M059J (cell line): ENCODE measurements at places on chromosomes 2 and 18. TPM values are rescaled to one million over a fixed set of nuclear protein-coding genes. Genes with fewer than 3 reads are reported as not detected.
A peak's percentile ranks its signal among the peaks of the same experiment; 100 is the strongest.

Gene CPS1
- total RNA-seq = 16.7 and 24.7 TPM in 2 replicates

Gene CYTIP
- total RNA-seq = 1.5 and 2.8 TPM in 2 replicates

Gene VSNL1
- total RNA-seq = 0.94 and 2.2 TPM in 2 replicates

Gene STON1
- 2.2 and 3.7 TPM in 2 replicates for total RNA-seq

DNA sequence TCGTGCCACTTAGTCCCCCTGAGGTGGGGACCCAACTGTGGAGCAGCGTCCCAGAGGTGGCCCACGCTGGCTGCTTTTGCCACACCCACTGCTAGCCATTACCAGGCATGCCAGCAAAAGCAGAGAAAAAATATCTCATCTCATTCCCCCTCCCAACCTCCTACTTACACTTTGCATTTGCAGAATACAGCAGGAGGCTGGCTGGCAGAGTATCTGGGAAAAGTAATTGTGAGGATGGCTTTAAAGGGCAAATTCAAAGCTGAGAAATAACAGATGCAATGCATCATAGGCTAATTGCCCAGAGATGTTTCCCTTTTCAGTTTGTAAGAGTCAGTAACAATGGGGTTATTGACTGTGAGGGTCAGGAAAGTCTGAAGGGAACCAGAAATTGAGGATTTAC is 438.1 kb upstream of the DSEL start:
- DNase-seq = no peak

- DNase-seq = no peak
Measured at GRCh38 chr18:76654577-76654976, 159.5 kb upstream of the ZNF516 start.

DNA sequence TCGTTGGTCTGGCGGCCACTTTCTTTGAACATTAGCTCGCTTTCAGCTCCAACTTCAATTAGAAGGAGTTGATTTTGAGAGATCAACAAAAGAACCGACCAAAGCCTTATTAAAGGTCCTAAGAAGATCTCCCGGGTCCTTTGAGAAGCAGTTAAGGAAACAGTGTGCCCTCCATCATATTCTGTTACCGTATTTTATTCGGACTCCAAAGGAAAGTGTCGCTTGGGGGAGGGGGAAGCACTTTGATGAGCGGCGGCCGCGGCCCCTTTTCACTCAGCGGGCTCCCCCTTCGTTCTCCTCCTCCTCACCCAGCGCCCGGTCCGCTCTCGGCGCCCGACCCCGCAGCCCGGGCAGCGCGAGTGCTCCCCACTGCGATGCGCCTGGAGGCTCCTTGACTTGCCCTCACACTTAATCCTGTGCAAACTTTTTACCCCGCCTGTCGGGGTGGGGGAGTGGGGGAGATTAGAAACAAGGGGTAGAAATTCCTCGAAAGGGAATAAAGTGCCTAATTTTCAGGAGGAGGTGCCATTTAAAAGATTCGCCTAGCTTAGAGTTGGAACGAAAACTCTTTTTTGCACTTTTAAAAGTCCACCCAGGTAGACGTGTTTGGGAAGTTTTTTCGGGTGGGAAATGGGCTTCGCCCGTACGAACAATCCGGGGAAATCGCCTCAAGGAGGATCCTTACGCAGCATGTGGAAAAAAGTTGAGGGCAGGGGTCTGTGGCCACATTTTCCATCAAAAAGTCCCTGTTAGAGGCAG is 1.2 kb upstream of the OTX1 start:
- DNase-seq = peak; percentile 29

DNA sequence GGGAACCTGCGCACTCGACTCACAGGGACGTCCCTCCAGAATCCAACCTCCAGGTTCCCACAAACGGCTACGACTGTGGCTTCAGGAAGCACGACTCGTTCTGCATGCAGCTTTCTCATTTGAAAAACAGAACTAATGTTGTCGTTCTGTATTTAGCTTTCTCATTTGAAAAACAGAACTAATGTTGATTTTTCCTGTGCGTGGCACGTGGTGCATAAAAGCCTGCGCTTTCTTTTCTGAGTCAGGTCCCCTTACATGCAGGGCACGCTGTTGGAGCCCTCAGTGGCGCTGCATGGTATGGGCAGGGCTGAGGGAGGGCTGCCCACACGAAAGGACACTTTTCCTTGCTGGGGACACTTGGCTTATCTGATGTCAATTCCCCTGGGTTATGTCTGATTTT is 124.3 kb downstream of the TMEM18 start:
- DNase-seq = no peak

DNA sequence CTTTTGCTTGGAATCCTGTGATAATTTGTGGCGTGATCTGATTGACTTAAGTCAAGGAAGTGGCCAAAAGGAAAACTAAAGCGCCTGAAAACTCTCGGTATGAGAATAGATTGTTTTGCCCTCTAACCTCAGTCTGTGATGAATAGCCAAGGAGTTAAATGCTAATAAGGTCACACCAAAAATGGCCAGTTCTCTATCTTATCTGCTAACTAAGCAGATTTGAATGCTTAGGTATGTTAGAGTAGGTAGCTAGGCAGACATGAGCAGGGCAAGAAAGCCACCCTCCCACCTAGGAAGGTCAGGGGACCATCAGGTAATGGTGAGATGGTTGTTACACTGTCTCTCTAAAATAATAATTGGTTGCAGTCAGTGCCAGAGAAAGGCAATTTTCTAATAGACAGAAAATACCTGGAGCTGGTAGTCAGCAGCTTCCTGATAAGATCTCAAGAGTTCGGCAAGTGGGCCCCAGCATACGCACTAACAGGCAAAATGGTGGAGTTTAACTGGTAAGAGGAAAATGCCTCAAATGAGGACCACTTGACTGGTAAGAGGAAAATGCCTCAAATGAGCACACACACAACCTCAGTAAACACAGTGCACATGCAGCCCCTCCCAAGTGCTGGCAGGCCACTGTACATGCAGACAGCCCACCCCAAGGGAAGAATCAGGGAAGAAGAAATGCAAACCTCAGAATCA is 468.4 kb downstream of the MBD2 start:
- DNase-seq = peak; percentile 16

DNA sequence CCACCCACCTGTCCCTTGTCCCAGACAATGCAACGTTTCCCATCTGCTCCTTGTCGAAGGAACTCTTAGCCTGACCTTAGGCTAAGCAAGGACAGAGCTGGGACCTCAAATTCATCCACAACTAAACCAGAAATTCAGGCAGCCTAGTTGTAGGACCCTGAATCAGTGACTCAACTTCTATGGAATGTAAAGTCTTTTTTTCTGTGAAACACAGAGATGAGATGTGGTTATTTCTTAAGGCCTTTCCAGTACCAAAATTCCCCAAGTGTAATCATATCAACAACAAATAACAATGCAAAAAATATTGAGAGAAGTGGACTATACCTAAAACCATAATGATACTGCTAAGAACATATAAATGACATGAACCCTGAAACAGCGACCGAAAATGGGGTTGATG is 46.7 kb downstream of the EN1 start:
- no peak for DNase-seq

GRCh38 chr2:191740016-191740419 is 62.1 kb downstream of the NABP1 start:
- no peak for DNase-seq

GRCh38 chr2:44937688-44938240 is 3.7 kb upstream of the SIX3 start:
- DNase-seq = no peak

DNA sequence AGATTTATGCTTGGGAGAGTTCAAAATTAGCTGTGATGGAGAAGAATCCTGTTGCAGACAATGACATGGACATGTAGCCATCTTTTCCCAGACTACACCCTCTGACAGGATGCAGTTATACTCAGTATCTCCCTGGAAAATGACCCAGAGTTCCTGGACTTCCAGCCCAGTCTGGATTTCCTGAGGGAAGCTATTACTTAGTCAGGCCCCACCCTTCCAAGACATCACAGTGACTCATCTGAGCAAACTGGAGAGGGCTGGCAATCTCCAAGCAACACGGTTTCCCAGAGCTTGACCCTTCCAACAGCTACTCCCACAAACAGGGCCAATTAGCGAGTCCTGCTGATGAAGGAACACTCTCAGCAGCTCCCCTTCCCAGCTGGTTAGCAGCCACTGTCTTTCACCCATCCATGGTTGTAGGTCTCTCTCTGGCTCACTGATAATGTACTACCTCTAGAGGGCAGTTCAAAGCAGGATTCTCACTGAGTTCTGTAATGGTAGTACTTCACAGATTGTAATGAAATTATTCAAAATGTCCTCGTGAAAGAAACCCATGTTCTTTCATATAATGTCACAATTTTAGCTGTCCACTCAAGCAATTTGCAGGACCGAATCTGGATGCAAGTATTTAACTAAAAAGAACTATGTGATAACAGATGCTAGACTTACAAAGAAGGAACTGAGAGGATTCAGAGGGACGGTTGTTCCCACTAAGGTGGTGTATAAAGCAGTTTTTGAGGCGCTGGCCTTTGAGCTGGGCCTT is 110.2 kb downstream of the MDH1 start:
- DNase-seq = peak; percentile 85

DNA sequence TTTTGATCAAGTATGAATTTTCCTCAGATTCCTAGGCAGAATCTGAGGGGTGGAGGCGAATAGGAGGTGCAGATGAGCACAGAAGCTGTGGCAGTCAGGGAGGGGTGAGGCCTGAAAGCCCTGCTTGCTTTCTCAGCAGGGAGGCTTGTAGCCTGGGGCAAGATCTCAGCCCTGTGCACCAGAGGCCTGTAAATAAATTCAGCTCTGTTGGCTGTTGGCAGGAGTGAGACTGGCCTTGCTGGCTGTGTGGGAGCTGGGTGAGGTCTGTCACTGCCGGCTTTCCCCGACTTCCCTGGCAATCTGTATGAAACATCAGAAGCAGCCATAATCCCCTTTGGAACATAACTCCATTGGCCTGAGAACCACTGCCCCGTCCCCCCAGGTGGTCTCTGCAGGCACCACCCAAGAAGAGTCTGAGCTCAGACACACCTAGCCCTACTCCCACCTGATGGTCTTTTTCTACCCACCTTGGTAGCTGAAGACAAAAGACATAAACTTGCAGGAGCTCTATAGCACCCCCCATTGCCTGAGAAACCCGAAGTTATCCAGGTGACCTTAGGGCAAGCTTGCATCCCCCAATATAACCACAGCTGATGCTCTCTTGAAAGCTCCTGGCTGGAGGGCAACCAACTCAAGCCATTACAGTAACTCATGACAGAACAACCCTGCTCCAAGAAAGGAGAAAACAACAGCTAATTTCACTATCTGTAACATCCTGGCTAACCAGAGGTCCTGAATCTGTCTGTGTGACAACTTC is 32.3 kb downstream of the EVA1A start:
- DNase-seq = peak; percentile 94

DNA sequence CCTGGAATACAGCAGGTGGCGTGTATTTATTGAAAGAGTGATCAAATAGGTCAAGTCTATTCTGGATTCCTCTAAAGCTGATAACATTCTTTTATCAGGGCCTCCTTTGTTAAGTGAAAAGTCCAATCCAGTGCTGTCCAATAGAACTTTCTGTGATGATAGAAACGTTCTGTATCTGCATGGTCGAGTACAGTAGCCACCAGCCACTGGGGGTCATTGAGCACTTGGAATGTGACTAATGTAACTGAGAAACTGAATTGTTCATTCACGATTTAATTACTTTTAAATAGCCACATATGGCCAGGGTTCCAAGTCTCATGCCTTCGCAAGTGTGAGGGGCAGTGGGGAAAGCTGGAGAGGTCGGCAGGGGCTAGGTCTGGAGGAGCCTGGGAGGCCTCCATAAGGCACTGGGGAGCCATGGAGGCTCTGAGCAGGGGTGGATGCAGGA is 20.5 kb downstream of the SH2D6 start:
- no peak for DNase-seq

- DNase-seq = no peak
Measured at GRCh38 chr18:76953156-76953555, 130.8 kb downstream of the ZNF236 start.
